AG04450 (cell line): ENCODE measurements at places on chromosomes 4 and X.

DNA sequence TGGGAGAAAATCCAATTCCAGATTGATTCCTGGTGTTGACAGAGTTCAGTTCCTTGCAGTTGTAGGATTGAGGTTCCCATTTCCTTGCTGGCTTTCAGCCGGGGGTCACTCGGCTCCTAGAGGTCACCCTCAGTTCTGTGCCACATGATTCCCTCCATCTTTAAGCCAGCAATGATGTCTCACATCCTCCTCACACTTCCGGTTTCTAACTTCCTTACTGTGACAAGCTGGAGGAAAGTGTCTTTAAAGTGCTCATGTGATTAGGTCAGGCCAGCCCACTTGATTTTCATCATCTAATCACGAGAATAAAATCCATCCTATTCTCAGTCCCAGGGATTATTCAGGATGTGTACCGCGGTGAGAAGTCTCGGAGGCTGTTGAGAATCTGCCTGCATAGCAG lies 19.4 kb upstream of the SMIM31 start:
- DNase-seq: no peak

DNA sequence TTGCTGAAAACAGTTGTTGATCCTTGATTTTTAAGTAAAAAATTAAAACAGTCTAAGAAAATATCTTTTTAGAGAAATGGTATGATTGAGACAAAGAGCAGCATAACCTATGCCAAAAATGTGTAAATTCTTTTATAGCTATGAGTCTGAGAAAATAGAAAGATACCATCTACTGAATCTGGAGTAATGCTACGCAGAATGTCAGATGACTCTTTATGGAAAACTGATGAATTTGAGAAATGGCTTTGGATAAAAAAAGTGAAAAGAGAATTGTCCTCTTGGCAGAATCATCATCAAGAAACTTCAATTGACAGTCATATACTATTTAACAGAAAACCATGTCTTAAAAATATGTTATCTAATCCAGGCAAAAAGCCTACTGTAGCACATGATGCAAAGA lies 183.1 kb downstream of the FAT4 start:
- DNase-seq: no peak

- DNase-seq: no peak
These were observed 196.3 kb upstream of the GATB start for GRCh38 chr4:151957153-151957552.

GRCh38 chr4:10272511-10272910 lies 155.9 kb upstream of the WDR1 start:
- DNase-seq: no peak

DNA sequence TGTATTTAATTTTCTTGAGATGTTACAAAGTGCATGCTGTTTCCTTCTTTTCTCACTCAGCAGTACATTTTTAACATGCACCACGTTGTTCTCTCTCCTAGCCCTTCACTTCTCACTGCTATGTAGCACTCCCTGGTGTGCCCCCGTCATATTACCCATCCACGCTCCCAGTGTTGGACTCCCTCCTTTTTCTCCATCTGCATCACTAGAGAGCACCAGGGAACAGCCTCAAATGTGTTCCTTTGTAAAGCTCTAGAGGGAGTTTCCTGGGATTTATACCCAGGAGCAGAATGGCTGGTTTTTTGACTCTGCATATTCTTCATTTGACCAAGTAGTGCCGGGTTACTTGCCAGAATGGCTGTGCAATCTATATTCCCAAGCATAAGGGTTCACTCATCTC lies 240.3 kb upstream of the ANXA3 start:
- no peak for DNase-seq

DNA sequence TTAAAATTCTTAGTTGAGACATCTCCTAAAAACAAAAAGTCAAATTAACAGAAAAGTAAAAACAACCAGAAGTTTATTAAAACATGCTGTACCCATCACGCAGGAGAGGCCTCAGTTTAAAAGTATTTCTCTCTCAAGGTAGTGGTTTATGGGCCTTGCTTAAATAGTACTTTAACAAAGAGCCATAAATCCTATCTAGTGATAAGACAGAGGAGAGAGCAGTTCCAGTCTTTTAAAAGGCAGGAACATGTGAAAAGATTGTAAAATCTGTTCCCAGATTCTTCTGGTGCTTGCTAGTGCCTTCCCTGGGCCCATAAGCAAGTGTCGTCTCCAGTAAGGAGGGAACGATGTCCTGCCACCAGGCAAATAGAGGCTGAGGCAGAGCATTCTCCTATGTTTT lies 476.3 kb upstream of the ADGRL3 start:
- DNase-seq: no peak
